Activated naive CD8-positive, alpha-beta T cell treated with anti-CD3 and anti-CD28 coated beads, Interleukin-2, amount 50 U/mL, for 16 hours (primary cell): ENCODE measurements at places on chromosomes 6 and 20.

GRCh38 chr6:105981002-105981887 lies 104.9 kb upstream of the PRDM1 start:
- DNase-seq = no peak

DNA sequence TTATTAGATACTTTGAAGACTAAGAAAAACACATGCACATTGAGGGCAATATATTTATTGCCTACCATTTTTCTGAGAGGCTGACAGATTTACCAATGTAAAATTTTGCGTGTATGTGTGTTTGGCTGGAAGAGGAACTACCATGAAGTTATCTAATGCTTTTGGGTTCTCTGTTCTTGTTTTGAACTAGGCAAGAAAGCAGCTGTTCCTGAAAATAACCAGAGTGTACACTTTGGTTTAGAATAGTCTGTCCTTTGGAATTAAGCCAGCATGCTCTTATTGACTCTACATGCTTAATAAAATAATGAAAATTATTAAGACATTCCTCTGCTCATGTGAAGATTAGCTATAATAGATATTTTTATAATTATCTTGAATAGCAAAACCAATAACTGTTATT lies 129.2 kb downstream of the MYB start:
- DNase-seq = no peak

DNA sequence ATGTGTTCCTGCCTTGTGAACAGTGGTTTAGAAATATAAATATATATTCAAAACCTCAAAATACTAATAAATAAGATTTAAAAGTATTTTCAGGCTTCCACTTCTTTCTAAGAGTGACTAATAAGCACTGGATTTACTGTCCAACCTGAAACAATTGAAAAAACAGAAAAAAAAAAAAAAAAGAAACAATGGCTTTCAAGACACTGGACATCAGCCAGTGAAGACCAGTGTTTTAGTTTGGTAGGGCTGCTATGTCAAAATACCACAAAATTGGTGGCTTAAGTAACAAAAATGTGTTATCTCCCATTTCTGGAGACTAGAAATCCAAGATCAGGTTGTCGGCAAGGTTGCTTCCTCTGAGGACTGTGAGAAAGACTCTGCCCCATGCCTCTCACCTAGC lies 101.4 kb upstream of the PDE7B start:
- no peak for DNase-seq

GRCh38 chr20:64223526-64224067 lies 32.0 kb upstream of the PCMTD2 start:
- no peak for DNase-seq

DNA sequence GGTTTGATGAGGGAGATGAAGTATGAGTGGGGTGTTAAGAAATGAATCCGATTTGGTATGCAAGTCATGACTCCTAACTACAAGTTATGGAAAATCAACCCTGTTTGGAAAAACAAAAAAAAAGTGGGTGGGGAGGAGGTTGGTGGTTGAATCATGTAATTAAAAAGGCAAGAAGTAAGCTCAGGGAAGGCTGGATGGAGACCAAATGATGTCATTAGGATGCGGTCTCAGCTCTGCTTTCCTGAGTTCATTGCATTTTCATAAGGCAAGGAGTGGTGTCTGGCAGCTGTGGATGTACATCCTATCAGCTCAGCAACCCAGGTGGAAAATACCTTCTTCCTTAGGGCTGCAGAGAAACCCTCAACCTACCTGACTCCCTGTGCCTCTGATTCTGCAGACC lies 60.4 kb upstream of the AKAP12 start:
- DNase-seq = no peak
